ENCODE measurements at places on chromosomes 3 and 15. TPM values are rescaled to one million over a fixed set of nuclear protein-coding genes. Genes with fewer than 3 reads are reported as not detected.

WDR76 gene
- total RNA-seq = 170 TPM

PLA1A gene
- total RNA-seq = not detected

CHDH gene
- total RNA-seq = 1.4 TPM

VIPR1 gene
- total RNA-seq = not detected

BOC gene
- not detected for total RNA-seq

MCTP2 gene
- total RNA-seq = 91.6 TPM

KCNH8 gene
- 1.1 TPM for total RNA-seq
